Cerebellar nuclear complex (tissue), 1 donor: ENCODE measurements at places on chromosomes 11 and 22.

DNA sequence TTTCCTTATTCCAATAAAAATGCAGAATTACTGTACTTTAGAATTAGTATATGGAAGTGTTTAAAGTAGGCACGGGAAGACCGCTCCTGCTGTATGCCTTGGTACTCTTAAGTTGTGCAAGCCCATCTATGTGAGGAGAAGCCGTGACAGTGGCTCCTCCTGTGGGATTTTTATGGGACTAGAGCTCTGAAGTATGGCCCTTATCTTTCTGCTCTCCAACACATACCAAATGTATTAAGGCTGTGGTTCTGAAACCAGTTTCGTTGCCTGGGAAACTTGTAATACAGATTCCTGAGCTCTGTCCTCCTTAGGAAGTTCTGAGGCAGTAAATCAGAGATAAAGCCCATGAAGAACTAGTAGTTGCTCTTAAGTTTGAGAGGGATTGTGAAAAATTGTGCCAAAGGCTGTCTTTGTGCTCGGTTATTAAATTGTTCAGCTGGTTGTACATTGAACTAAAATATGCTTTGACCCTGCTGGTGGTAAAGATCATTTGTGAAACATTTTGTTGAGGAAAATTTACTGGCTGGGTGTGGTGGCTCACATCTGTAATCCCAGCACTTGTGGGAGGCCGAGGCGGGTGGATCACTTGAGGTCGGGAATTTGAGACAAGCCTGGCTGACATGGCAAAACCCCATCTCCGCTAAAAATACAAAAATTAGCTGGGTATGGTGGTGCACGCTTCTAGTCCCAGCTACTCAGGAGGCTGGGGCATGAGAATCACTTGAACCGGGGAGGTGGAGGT, 29.3 kb downstream of the RTN3 start:
- no peak for DNase-seq

- no peak for DNase-seq
These were observed 122.2 kb downstream of the C11orf58 start for GRCh38 chr11:16860617-16861016.

DNA sequence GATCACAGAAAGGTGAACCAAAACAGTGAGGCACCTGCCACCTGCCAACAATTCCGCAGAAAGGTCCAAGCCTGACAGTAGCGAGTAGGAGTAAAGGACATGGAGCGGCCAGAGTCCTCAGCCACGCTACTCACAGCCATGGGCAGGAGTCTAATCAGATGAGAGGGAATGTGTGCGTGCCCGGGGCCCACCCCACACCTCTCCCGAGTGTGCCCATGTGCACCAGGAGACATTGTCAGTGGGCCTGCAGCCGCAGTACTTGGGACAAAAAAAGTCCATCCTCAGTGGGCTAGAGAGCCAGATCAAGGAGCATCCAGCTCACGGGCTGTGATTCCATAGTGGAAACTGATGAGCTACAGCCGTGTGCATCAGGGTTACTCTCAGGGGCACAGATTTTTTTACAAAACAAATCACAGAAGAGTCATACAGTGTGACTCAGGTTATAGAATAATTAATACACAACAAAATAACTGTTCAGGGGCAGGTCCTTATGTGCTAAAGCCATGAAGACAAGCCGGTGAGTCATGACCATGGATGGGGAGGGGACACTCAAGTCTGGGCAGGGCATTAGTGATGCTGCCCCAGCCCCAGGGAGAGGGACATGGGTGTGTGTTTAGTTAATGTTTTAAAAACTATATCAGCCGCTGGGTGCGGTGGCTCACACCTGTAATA, 12.0 kb downstream of the SART1 start:
- DNase-seq, result no peak

- DNase-seq, result no peak
These were observed 10.5 kb downstream of the PIWIL3 start for GRCh38 chr22:24763872-24764485.

GRCh38 chr11:119363851-119364590, 17.5 kb downstream of the USP2 start:
- no peak for DNase-seq

DNA sequence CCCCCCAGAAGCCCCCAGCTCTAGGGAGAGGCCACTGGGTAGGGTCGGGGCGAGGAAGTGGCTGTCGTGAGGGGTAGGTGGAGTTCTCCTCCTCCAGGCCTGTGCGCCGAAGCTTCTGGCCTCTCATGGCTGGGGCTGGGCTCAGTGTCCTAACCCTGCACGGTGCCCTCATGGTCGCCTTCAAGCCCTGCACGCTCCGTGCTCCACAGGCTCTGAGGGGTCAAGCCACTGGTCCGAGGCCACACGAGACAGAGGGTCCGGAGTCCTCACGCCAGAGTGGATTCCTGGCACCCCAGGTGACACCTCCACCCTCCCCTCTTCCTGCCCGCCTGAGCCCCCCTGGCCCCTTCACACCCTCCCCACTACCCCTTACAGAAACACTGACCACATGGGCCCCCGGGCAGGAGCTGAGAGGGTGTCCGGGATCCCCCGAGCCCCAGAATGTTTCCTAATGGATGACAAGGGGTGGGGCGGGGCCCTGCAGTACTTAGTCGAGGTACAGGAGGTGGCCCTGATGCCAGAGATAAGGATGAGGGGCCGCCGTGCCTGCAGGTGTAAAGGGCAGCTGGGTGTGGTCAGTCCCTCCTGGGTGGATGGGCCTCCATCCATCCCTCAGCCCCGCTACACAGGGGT, 997 bp upstream of the CDHR5 start:
- DNase-seq, result no peak
